ENCODE measurements at places on chromosomes 1 and 21.

- peak; percentile 95 for DNase-seq
Measured at GRCh38 chr1:3312898-3313575, 141.4 kb upstream of the ARHGEF16 start.

DNA sequence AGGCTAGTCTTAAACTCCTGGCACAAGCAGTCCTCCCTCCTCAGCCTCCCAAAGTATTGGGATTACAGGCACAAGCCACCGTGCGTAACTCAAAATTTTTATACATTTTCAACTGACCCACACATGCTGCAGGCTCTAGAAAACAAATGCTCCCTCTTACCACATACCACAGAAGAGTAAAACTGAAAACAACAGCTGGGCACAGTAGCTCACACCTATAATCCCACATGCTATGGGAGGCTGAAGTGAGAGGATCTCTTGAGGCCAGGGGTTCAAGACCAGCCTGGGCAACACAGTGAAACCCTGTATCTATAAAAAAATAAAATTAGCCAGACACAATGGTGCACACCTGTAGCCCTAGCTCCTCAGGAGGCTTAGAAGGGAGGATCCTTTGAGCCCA is 56.7 kb downstream of the AKT3 start:
- DNase-seq = no peak

GRCh38 chr1:223887747-223888418 is 42.1 kb upstream of the TP53BP2 start:
- DNase-seq = peak; percentile 98

DNA sequence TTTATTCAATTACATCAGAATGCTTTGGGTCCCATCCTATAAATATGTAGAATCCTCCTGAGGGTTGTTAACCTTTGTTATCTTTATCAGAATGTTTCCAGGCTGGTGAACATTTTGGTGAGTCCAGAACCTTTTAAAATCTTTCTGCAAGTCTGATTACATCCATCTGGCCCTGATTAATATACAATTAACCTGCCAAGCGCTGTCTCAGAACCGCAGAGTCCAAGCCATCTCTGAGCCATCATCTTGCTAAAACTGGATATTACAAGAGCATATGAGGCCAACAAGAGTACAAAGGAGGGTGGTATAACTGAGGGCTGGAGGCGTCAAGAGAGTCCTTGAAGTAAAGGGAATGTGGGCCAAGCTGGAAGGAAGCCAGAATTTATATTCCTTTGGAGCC is 88.6 kb upstream of the ZC3H11B start:
- no peak for DNase-seq

DNA sequence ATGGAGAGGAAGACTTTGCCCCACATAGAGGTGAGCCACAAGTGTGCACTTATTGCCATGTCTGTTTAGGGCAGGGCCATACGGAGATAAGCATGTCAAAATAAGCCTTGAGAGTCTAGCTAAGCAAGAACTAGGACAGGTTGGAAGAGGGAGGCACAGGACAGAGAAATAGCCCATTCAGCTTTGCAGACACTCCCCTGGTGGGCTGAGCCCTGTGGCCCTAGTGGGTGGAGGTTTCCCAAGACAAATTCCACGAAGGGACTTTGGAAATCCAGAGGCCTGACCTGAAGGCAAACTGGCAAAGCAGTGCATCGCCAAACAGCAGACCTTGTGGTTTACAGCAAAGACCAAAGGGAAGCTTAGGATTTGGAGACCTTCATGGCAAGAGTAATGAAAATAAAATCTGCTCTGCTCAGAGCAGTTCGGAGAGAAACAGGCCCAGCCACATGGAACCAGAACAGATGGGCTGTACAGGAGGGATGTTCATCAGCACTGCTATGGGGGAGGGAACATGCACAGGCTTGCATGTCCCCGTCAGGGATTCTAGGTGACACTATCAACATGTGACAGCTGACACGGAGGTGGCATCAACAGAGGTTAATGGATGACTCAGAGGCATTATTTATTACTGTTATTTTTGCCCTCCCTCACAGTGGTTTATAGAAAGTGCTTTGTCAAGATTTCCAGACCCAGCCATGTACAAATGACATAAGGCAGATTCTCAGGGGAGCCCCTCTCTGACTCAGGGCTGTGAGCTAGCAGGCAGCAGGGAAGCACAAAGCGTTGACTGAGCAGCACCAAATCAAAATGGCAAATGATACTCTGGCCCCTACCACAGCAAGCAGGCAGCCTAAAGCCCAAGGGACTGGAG is 90.1 kb upstream of the IRF2BP2 start:
- peak; percentile 37 for DNase-seq

DNA sequence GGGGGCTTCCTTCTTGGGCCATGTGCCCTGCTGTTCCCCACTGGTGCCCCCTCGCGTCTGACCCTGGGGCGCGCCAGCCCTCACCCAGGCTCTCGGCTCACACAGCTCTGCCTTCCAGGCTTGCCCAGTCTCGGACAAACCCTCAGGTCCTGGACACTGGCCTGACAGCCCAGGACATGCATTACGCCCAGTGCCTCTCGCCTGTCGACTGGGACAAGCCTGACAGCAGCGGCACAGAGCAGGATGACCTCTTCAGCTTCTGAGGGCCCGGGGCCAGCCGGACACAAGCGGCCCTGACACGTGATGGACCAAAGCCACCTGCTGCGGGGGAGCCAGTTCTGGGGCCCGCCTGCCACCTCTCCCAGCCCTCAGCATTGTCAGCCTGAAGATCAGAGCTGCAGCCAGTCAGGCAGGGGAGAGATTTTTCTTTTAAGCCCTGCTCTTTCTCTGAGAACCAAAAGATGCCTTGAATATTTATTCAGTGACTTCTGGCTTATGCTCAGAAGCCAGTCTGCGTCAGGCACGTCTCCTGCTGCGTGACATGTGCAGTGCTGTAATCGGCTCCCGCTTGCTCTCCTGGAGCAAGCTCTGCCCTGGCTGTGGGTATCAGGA is 23.4 kb downstream of the LDLRAP1 start:
- DNase-seq = no peak

GRCh38 chr21:39472786-39473185 is 21.0 kb downstream of the SH3BGR start:
- DNase-seq = no peak

DNA sequence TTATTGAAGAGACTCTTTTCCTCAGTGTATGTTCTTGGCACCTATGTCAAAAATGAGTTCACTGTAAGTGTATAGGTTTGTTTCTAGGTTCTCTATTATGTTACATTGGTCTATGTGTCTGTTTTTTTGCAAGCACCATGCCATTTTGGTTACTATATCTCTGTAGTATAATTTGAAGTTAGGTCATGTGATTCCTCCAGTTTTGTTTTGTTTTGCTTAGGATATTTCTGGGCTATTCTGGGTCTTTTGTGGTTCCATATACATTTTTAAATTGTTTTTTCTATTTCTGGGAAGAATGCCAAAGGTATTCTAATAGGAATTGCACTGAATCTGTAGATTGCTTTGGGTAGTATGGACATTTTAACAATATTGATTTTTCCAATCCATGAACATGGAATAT is 13.2 kb downstream of the TMED5 start:
- no peak for DNase-seq

DNA sequence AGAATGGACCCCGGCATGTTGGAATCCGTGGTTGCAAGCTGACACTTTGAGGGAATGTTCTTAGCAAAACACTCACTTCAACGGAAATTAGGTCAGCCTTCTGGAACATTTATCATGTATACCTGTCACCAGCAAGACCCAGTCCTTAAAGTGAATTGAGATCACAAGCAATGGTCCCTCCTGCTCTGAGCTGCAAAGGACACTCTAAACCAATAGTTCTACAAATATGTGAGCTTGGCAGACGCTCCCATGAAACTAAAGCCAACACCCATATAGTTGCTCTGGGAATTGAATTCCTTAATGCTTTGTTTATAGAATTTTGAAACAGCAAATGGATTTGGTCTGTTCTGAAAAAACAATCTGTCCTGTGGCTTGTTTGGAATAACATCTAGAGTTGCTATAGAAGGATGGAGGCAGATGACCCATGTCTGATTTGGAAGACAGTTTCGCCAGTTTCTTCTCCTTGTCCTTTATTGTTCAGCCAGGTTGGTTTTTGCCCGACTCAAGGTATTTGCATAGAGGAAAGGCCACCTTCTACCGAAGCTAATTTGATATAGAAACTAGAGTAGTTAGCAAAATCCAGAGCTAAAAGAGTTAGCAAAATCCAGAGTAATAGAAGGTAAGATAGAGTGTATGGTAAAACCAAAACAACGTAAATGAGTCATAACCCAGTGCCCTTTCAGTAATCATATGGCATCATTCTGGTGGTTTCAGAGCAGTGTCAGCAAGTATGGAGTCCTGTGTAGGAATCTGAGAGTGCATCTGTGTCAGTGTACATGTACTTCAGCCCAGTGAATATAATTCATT is 236.2 kb downstream of the NFIA start:
- DNase-seq = no peak

- DNase-seq = no peak
Measured at GRCh38 chr1:248755517-248755916, at the start of gene LYPD8. LYPD8 (minus strand) TSS chr1:248755759; CDS start chr1:248751081, 4,678 bp downstream.

DNA sequence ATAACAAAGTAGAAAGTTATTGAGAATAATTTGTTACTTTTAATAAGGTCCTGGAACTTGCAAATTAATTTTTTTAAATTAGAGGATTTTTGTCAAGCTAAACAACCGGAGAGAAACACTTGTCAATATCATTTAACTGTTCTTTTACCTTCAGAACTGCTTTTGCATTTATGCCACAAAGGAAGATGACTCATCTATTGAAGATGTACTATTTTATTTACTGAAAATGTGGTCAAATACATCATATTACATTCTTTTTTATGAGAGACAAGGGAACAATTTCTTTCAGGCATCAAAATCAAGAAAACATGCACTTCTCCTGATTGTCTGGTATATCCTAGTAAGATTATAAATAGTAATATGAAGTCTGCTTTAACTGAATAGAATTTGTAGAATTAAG is 558.2 kb upstream of the PRMT6 start:
- DNase-seq = no peak

GRCh38 chr1:117541003-117541402 is 64.8 kb upstream of the TENT5C start:
- no peak for DNase-seq

GRCh38 chr1:209733409-209734192 is 22.3 kb upstream of the TRAF3IP3 start:
- DNase-seq = no peak

GRCh38 chr1:102628109-102628613 is 480.2 kb downstream of the COL11A1 start:
- DNase-seq = no peak

DNA sequence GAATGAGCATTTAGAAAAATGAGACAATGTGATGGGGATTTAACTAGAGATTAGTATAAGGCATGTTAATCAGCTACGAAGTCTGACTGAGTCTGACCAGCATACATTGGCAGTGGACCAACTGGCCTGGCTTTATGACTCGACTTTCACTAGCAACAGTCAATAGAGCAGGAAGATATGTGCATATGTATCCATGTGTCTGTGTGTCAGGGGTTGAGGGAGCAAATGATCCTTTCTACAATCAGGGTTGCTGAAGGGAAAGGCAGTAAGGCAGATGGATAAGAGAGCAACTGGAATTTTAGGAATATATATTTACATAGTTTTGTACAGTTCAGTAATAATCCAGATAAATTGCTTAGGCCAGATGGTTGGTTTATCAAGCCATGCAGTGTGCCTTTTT is 645.6 kb downstream of the PLA2G4A start:
- peak; percentile 23 for DNase-seq

GRCh38 chr1:247448107-247448791 is 9.7 kb downstream of the OR2B11 start:
- peak; percentile 15 for DNase-seq

DNA sequence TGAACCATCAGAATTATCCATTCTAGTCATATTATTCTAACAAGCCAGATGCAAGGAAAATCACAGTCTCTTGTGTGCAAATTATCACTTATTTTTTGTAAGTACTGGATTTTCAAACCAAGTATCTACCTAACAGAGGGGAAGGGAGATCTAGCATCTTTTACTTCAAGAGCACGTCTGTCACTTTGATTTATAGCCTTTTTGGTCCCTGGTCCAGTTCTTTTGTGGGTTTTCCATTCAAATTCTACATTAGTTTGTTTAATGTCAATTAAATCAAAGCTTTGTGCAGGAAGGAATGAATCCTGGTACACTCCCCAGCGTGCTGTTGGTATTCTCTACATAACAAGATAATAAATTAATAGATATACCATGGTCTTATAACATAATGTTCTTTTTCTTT is 43.6 kb downstream of the ERG start:
- DNase-seq = no peak

GRCh38 chr1:53918343-53918742 is 24.4 kb downstream of the DIO1 start:
- DNase-seq = no peak

DNA sequence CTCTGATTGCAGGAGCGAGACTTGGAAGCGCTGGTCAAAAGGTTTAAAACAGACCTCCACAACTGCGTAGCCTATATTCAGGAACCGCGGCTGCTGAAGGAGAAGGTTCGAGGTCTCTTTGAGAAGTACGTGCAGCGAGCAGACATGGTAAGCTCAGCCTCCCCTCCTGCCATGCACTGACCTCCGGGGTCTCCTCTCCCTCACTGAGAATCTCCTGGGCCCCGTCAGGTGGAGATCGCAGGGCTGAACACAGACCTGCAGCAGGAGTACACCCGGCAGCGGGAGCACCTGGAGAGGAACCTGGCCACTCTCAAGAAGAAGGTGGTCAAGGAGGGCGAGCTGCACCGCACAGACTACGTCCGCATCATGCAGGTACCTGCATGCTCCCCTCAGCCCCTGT is 35.5 kb upstream of the TMEM125 start:
- DNase-seq = no peak

- no peak for DNase-seq
Measured at GRCh38 chr1:32759997-32760623, 57.0 kb downstream of the YARS1 start.

GRCh38 chr1:151130987-151131586 is 15.3 kb downstream of the SEMA6C start:
- peak; percentile 76 for DNase-seq

DNA sequence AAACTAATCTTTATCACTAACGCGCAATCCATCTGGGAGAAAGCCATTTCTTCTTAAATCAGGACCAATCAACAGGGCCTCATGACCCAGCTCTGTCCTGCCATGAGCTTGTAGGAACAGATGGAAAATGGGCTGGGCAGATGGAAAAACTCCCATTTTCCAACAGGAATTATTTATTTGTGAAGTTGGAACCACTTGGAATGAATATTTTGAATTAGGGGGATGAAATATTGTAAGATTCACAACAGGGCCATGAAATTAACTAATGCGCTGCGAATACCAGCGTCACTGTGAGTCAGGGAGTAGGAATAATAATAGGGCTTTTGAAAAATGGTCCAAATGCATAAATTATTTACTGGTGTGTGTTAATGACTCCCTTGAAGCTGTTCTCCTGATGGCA is 53.1 kb upstream of the CYP2J2 start:
- no peak for DNase-seq
